ENCODE measurements at places on chromosomes 1 and 21.

- DNase-seq, result no peak
These were observed 15.4 kb downstream of the TTC39A start for GRCh38 chr1:51314974-51315373.

- DNase-seq, result no peak
These were observed 28.6 kb downstream of the LGR6 start for GRCh38 chr1:202221911-202222909.

GRCh38 chr1:90729504-90730242 lies 12.6 kb upstream of the BARHL2 start:
- peak; percentile 12 for DNase-seq

DNA sequence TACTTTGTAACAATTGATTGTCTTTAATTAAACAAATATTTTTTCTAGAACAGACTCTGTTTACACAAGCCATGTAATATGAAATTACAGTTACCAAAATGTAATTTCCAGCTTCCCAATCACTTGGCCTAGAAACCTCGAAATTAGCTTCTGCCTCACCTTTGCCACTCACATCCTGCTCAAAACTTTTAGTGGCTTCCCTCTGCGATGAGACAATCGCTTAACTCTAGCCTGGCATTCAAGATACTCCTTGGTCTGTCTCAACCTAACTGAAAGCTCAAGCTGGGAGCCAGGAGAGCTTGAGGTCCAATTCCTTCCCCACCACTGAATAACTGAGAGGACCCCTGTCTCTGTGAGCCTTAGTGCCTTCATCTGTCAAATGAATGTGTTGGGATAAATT lies 42.8 kb downstream of the GFI1 start:
- DNase-seq, result no peak

GRCh38 chr21:37677006-37677405 lies 239.3 kb downstream of the KCNJ6 start:
- no peak for DNase-seq

DNA sequence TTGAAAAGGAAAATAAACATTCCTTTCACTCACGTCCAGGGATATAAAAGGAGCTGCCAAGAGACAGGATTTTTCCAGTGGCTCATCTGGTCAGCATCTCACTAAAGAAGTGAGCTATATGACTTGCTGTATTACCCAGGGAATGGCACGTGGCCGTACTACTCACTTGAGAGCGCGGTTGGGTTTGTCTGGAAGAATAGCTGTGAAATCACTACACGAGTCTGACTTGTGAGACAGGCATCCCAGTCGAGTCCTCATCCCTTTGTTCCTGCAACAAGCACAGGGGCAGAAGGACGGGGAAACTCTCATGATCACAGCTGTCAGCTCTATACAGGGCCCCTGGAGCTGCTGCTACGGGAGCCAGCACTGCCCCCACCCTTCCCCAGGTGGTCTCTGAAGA lies 17.7 kb downstream of the RGS8 start:
- DNase-seq, result no peak

- DNase-seq, result peak; percentile 22
These were observed 1.5 kb downstream of the RO60 start for GRCh38 chr1:193060938-193061337.

GRCh38 chr1:65395887-65396612 lies 24.4 kb upstream of the LEPR start:
- peak; percentile 31 for DNase-seq

Data from AG08396 (cell line).